ENCODE measurements at places on chromosomes 5 and 9. TPM values are rescaled to one million over a fixed set of nuclear protein-coding genes. Genes with fewer than 3 reads are reported as not detected.

- peak; percentile 50 for ATAC-seq
Measured at GRCh38 chr5:83715236-83716065, 5.2 kb downstream of the HAPLN1 start.

DNA sequence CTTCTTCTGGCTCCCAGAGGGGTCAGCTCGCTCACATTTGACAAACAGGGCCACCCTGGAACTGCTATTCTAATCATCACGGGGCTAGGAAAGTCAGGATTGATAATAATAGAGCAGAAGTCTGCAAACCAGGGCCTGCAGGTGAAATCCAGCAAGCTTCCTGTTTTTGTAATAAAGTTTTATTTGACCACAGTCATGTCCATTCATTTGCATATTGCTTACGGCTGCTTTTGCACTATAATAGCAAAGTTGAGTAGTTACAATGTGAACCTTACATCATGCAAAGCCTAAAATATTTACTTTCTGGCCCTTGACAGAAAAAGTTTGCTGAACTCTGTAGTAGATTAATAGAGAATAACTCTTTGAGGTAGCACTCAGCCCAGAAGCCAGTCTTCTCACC is 63.2 kb upstream of the CTXN3 start:
- ATAC-seq: no peak

Gene FOXD4L6
- not detected for total RNA-seq

GRCh38 chr9:16247188-16247875 is 623.1 kb downstream of the BNC2 start:
- ATAC-seq: peak; percentile 41

Gene CNTNAP3
- total RNA-seq: 56.0 TPM

- no peak for ATAC-seq
Measured at GRCh38 chr9:124452841-124453585, 2.8 kb downstream of the ADGRD2 start.

GRCh38 chr5:31119938-31120641 is 73.4 kb upstream of the CDH6 start:
- ATAC-seq: no peak

DNA sequence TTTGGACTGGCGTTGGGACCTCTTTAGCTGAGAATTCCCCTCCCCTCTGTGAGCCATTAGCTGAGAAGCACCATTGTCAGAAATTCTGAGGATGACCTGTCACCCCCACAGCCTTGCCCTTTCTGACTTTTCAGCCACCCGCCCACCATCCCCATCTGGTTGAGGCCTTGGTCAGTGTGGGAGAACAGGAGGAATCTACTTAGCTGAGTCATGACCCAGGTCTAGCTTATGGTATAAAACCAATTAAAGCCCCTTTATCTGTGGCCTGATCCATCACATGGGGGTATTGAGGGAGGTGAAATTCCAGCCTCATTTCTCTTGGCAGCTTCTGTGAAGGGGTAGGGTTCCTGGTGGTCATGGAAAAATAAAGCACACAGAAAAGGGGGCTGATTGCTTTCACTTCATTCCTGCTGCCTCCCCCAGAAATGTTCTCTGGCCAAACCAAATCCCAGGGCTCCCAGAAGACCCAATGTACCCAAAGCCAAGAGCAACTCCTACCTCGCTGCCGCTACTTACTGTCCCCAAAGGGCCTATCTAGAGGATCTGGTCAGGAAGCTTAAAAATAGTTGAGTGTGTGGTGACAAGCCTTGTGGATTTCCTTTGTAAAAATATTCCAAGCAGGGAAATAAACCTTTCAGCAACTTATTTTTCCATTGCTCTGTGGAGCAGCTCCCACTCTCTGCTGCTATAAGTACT is 174.8 kb upstream of the TNC start:
- no peak for ATAC-seq

DNA sequence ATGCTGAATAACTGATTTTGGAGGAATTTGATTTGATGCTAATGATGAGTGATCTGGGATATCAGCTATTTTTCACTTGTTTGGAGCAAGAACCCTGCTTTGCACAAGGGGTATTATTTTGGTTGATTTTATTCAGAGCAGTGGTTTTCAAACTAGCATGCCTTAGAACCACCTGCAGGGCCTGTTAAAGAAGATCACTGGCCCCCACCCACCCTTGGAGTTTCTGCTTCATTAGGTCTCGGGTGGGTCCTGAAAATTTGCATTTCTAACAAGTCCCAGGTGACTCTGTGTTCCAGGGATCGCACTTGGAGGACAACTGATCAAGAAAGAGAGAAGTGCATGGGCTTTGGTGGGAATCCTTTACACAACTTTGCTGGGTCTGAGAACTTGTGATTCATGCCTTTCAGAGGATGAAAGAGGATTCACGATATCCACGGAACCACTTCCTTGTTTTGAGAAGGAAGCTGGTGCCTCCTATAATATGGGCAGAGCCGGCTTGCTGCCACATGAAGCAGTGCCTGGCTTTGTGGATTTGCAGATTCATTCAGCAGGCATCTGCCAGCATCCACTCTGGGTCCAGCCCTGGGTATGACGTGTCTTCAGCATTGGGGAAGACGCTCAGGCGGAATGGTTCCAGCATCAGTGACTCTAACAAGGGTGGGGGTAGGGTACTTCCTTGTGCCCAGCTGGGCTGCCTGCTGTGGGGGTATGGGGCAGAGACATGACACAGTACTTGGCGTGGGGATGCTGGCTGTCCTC is 106.6 kb upstream of the PITX1 start:
- peak; percentile 2 for ATAC-seq

DNA sequence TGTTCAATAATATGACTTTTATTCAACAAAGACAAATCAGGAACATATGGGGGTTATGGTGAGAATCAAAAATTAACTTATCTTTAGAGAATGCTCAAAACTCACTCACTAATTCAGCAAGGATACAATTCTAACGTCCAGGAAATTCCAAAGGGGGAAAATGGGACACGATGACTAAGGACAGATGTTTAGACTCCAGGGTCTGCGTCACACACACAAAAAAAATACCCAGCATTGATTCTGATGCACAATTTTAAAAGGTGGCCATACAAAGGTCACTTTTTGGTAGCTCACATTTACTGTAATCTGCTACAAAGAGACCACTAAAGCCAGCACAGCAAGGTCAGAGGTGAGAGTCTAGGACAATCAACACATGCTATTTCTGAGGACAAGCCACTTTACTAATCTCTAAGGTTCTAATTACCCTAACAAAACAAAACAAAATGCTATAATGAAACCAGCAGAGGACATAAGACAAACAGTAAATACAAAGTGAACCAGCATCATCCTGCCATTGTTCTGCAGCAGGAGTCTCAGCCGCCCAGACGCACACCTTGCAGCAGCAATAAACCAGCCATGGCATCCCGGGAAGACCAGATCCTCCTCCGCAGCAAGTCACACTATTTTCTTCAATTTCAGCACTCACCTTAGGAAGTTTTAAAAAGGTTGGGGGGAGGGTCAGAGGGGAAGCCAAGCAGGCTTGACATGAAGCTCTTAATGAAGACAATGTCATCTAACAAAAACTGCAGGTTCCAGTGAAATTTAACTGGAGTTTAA is 57.8 kb downstream of the TTC39B start:
- no peak for ATAC-seq

DNA sequence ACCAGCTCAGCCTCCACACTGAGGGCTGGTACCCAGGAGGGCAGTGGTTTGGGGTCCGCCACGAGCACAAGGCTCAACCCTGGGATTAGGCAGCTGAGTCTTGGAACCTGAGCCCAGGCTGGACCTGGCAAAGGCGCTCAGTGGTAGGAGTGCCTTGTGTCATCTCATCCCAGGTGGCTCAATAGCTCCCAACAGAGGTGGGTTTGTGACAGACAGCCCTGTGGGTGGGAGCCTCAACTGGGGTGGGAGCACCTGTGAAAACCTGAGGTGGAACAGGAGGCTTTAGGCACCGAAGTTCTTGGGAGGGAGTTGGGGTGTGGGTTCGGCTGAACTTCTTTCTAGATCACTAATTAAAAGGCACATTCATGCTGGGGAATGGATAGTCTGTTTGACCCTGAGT is 35.2 kb upstream of the SMU1 start:
- no peak for ATAC-seq
